HEK293T (cell line): ENCODE measurements at places on chromosomes 5 and 9.

GRCh38 chr9:135338546-135338945, 141.0 kb upstream of the PPP1R26 start:
- DNase-seq, result no peak

DNA sequence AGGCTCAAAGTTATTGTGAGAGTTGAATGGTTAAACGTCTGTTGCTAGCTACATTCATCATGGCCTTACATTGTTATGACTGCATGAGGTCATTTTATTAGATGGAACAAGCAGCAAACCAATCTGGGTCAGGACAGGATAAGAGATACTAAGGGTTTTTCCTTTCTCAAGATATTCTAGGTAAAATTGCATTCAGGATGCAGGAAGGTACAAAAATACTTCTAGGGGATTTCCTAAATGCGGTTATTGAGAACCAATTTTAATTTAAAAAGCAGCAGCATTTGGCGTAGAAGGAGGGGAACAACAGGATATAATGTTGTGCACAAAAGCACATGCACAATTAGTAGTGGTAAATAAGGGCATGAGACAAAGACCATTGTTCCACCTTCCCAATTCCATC, 39.2 kb upstream of the LURAP1L start:
- no peak for DNase-seq

- DNase-seq, result no peak
Observed at GRCh38 chr5:67170767-67171166, 25.8 kb downstream of the CD180 start.

DNA sequence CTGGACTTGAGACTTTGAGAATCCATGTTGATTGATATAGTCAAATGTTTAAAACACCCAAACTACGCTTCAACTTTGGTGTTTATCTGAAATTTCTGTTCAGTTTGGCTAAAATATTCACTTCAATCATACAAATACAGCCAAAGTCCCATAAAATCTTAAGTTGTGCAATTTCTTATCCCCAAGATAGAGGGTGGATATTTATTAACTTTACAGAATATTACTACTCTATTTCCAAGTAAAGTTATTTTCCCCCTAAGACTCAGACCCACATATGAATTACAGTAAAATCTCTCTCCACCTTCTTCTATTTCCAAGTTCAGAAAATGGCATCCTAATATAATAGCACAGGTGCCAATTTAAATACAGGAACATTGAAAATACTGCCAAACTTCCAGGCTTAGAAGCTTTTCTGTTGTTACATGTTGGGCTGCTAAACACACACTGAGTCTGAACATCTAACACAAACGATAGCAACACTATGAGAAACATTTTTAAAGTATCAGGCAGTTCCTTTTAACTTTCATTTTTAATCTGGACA, 290.3 kb downstream of the EBF1 start:
- DNase-seq, result no peak

DNA sequence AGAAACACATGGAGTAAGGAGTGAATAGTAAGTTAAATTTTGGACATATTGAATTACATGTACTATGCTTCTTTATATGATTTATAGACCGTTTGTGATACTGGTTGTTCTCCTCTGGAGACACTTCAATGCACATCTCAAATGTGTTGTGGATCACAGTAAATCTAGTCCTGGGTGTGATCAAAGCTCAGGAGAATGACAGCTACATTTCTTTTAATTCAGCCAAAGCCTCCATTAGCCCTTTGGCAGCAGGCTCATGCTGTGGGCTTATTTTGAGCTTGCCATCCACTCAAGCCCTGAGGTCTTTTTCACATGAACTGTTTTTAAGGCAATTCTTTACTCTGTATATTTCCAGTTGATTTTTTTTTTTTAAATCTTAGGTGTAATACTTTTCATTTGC, 34.6 kb upstream of the ACTBL2 start:
- no peak for DNase-seq

DNA sequence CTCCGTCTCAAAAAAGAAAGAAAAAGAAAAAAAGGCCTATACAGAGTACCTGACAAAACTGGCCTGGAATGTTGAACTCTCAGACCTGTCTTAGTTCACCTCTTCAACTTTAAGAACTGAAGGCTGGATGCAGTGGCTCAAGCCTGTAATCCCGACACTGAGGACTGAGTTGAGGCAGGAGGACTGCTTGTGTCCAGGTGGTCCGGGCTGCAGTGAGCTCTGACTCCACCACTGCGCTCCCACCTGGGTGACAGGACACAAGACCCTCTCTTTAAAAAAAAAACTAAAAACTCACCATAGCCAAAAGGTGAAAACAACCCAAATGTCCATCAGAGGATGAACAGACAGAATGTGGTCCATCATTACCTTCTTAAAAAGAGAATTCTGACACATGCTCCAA, 6.4 kb downstream of the MRPL41 start:
- DNase-seq, result no peak

DNA sequence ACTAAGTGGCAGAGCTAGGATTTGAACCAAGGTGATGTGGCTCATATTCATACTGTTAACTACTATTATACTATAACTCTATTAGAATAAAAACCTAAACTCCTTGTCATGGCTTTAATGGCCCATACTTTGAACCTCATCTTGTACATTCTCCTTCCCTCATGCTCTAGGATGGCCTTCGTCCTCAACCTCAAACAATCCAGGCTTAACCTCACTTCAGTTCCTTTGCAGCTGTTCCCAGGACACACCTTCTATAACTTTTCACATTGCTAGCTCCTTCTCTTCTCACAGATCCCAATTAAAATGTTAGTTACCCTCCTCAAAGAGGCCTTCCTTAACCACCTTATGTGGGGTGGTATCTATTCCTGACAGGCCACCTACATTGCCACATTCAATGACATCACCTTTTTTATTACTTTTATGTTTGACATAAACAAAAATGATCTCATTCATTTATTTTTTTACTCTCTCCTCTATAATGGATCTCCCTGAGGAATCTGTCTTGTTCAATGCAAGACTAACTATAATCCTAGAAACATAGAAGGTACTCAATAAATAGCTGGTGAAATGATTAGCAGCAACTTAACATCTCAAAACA, 53.7 kb downstream of the CEP120 start:
- no peak for DNase-seq

DNA sequence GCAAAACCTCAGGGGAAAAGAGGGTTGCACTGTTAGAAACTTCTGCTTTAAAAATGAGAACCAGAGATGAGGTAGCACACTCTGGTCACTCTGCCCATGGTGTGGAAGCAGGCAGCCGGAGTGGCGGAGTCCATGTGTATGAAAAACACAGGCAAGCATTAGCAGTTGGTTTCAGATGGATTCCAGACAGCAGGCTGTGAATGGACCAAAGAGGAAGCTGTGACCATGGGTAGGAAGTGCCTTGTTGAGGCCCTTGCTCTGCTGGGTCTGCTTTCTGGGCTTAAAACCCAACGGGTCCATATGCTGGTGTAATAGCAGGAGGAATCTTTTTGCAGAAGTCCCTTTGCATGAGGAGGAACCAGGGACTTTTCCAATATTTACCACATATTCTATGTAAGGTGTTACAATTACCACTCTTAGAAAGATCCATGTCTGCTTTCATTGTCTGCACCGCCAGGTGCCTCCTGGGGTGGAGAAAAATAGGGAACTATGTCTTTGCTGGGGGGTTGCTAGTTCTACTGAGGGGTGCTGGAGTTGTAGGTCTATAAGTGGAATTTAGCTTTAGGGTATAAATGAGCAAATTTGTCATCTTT, 77.0 kb downstream of the ANKRD55 start:
- DNase-seq, result no peak

GRCh38 chr9:86443992-86444391, 89.8 kb upstream of the TUT7 start:
- no peak for DNase-seq

- no peak for DNase-seq
Observed at GRCh38 chr5:95669540-95669939, 13.3 kb downstream of the SPATA9 start.

DNA sequence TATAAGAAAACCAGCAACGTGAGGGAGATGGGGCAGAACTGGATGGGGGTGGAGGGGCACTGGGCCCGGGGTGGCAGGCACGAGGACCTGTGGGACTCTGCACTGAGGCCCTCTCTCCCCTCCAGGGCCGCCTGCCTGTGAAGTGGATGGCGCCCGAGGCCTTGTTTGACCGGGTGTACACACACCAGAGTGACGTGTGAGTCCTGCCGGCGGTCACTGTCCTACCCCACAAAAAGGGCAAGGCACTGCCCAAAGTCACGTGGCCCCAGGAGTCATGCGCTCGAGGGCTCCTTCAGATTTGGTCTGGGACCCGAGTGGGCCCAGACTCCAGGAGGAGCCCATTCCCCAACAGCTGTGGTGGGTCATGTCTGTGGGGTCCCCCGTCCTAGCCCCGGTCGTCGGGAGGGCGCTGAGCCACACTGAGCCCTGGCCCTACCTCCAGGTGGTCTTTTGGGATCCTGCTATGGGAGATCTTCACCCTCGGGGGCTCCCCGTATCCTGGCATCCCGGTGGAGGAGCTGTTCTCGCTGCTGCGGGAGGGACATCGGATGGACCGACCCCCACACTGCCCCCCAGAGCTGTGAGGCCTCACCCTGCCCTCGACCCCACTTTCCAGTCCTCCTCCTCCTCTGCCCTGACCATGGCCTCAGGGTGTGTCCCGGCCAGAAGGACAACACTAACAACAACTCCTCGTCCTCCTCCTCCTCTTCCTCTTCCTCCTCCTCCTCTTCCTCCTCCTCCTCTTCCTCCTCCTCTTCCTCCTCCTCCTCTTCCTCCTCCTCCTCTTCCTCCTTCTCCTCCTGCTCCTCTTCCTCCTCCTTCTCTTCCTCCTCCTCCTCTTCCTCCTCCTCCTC, 9.7 kb downstream of the FGFR4 start:
- no peak for DNase-seq
